ENCODE measurements at places on chromosomes 7 and 10.

DNA sequence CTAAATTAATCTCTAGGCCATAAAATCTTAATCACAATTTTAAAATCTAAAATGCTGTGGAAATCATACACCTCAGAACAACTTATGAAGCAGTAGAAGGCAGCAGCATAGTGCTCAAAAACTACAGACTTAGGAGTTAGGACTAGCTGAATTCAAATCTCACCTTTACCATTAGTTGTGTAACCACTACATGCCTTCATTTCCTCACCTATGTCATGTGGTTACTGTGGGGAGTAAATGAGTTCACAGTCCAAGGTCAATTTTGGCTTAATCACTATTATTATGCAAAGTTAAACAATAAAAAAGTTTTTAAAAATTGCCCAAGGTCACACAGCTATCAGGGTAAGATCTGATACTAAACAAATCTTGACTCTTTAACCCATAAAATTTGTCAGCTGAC lies 37.0 kb downstream of the SNX13 start:
- no peak for DNase-seq

DNA sequence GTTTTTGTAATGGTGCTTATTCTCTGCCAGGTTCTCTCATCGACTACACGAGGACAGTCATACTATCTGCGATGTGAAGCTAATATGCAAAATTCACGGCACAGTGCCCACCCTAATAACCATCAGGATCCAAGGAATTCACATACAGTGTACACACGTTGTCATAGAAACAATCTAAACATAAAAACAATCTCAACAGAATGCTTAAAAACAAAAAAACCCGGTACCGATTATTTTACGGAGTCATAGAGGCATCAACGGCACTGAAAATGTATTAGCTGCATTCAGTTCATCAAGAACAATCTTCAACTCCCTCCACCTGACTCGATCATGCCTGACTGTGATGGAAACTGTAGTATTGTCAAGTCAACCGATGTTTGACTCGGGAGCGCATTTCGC lies 628 bp downstream of the MRPS33 start:
- no peak for DNase-seq

- no peak for DNase-seq
Measured at GRCh38 chr10:109650228-109650627, 273.1 kb downstream of the XPNPEP1 start.

DNA sequence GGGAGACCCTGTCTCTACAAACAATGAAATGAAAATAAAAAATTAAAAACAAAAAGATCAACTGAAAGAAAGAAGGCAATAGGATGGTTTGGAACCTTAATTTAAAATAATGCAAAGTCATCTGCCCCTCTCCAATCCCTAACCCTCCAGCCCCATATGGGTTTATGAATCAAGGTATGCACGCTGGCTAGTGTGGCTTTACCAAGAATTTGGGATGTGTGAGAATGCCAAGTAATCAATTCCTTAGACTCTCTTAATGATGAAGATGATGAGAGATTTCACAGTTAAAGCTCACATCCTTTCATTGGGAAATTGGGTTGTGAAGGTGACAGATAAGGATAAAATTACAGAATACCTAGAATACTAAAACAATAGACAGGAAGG lies 147.1 kb upstream of the AOAH start:
- no peak for DNase-seq

DNA sequence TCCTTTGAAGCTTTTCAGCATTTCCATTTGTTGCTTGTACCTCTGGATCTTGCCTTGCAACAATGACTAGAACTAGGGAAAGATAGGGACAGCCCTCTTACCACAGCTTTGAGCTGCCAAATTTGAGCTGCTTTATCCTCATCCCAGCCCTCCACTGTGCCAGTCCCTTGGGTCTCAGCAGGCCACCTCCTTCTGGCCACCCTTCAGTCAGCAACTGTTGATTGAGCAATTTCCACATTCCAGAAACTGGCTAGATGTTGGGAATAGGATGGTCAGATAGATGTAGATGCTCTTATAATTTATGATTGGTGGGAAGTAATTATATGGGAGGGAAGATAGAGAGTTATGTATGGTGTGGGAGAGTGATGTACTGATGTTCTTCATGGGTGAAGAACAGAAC lies 100.1 kb downstream of the ST7 start:
- no peak for DNase-seq

DNA sequence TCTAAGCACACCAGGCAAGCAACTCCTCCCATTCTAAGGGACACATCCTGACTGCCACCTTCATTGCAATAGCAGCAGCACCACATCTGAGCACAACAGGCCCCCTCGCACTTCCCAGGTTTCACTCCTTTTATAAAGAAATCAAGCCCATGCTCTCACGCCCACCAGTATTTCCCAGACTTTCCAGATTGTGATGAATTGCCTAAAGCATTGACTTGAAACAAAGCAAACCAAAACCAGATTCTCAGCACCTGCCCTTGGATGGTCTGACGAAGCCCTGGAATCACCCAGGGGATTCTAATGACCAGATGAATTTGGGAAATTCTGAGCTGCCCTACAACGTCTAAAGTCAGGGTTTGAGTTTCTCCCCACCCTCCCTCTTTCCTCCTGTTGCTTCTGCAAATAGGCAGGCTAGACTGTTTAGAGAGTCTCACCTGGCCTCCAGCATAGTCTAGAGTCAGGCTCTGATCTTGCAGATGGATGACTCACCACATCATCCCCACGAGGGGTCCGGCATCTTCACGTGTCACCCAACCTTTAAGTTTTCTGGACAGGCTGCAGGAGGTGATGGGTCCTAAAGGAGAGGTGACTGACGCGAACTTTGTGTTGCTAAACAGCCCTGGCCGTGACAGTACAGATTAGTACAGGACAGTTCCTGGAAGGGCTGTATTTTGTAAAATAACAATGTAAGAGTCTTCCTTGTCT lies 198.0 kb downstream of the SKIDA1 start:
- no peak for DNase-seq

GRCh38 chr10:33027088-33027487 lies 69.1 kb upstream of the ITGB1 start:
- DNase-seq, result no peak

- DNase-seq, result no peak
Measured at GRCh38 chr7:155470686-155471638, 13.0 kb downstream of the EN2 start.

GRCh38 chr7:117530390-117530789 lies 50.6 kb downstream of the CFTR start:
- DNase-seq, result no peak

GRCh38 chr10:77010430-77010829 lies 627.2 kb downstream of the KCNMA1 start:
- DNase-seq, result no peak

GRCh38 chr7:81333536-81333935 lies 414.7 kb upstream of the SEMA3C start:
- no peak for DNase-seq

DNA sequence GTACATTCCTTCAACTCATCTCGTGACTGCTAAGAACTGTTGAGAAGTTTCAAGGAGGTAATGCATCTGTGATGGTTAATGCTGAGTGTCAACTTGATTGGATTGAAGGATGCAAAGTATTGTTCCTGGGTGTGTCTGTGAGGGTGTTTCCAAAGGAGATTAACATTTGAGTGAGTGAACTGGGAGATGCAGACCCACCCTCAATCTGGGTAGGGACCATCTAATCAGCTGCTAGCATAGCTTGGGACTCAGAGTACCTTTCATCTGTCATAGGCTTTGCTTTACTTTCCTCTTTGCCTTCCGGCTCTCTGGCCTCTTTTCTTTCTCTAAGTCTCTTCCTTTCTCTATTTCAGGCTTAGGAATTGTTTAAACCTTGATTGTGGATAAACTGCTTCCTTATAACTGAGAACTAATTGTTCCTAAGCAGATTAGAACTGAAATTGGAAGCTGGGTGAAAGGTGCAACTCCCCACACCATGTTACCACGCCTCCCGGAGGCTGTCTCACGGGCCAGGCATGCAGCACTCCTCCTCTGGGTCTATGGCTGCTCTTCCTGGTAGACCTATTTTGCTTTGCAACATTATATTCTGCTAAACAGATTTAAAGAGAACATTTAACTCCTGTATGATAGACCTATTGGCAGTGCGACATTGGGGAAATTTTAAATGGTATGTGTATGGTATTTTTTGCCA lies 298.2 kb downstream of the CCSER2 start:
- DNase-seq, result no peak

DNA sequence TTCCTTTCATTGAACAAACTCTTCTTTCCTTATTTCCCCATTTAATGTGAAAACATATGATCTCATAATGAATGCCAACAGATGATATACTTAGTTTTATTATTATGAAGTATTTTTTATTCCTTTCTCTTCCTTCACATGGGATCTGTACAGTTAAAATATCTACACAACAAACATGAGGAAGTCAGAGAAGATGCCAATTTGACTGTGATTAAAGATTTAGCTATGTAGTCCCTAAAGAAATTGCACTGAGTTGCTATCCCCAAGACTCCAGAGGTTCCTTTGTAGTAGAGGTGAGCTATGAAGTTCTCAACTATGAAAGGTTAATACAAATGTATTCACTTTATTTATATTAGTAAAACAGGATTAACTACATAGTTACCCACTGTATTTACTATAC lies 60.6 kb upstream of the LRRN3 start:
- DNase-seq, result no peak

GRCh38 chr10:72598769-72599701 lies 26.8 kb downstream of the MICU1 start:
- no peak for DNase-seq

DNA sequence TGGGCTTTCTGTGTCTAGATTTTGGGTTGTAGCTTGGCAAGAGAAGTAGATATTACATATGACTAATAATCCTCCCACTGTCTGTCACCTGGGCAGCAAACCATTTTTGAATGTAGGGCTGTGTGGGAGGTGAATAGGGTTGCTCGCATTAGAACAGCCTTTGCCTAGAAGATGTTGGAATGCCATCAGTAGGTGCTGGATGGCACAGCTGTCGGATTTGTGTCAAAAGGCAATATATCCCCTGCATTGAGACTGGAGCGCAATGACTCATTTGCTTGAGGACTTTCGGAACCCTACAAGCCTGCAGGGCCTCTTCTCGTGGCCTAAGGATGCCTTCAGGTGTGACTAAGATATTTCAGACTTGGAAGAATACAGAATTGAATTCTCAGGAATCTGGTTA lies 323.8 kb downstream of the GPR158 start:
- no peak for DNase-seq

DNA sequence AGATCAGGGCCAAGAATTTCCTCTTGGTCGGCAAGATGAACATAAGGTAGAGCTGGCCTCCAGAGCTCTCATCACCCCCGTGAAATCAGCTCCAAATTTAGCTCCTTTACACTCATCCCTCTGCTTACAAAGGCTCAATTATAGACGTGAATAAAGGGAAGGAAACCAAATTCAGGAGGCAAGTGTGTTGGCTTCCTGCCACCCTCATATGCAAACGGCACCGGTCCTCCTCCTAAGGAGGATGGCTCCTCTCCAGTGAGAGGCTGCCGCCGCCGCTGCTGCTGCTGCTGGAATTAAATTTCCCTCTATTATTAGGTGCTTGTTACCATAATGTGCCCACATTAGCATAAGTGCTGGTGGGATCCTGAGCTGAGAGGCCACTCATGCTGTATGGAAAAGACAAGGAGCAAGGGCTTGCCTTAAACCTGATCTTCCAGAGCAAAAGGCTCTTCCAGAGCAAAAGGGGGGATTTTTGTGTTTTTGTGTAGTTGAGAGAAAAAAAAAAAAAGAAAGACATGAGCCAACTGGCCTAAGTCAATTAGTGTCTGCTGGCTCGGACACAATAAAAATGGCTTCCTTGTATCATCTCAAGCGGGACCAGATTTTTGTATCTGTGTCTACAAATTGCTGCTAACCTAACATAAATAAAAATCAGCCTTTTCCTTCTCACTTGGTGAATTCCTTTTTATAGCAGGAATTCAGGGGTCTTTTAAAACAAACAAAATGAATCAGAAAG lies 68.4 kb downstream of the CDHR3 start:
- DNase-seq, result no peak

DNA sequence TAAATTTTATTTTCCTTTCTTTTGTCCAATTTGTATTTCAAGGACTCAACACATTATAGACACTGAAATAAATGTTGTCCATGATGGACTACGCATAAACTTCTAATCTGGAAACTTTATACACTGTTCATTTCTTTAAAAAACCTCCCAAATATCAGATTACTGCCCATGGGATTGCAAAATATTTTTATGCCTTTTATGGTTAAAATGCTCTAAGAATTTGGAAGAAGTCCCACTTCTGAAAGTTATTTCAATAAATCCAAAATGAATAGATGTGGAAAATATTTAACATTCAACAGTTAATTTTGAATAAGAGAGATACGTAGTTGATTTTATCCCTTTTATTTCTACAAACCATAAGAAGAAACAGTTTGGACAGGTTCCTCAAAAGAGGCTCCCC lies 46.1 kb downstream of the CABCOCO1 start:
- DNase-seq, result no peak

DNA sequence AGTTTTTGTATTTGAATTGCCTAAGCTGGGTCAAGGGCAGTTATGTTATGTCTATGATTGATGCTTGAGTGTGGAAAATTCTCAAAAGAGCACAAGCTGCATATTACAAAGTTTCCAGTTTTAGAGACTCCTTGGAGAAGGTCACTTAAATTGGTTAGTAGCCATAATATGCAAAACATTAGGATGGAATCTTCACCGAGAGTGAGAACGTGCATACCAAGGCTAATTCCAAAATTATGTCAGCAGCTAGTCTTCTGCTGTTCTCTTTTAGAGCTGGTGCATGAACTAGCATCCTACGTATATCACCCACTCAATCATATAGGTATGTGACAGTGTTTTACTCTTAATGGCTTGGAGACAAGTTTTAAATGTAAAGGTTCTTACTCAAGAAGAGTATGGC lies 49.2 kb downstream of the MKX start:
- no peak for DNase-seq

DNA sequence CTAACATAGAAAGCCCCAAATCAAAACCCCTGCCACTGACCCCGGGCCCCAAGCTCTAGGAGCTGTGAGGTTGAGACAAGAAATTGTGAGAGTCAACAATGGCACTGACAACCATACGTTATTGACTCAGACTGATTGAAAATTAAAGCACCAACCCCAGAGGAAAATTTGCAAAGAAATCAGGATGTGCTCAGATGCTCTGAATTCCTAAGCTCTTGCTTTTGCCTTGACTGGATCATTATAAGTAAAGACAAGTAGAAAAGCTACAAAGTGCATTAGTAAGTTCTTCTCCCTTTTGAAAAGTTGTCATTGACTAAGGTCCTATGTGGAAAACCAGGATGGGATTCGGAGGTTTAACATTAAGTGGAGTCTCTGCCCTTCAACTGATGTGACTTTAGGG lies 130.2 kb downstream of the SAMD9 start:
- no peak for DNase-seq

DNA sequence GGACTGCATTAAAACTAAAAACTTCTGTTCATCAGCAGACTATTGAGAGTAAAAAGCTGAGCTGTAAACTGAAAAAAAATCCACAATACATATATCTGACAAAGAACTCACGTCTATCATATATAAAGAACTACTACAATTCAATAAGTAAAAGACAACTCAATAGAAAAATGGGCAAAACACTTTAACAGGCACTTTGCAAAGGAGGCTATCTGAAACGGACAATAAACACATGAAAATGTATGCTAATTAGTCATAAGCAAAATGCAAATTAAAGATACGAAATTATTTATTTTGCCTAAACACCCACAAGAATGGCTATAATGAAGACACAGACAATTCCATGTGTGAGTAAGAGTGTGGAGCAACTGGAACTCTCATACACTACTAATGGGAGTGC lies 18.1 kb downstream of the CARD11 start:
- no peak for DNase-seq

GRCh38 chr7:25861164-25861496 lies 290.9 kb upstream of the NFE2L3 start:
- DNase-seq, result no peak

GRCh38 chr7:101202603-101202918 lies 1.7 kb upstream of the MOGAT3 start:
- no peak for DNase-seq

All from left ventricle myocardium inferior (tissue), 1 donor.